ENCODE measurements at places on chromosomes 2 and 18.

GRCh38 chr2:173146590-173146989 is 70.9 kb downstream of the MAP3K20 start:
- DNase-seq: no peak

DNA sequence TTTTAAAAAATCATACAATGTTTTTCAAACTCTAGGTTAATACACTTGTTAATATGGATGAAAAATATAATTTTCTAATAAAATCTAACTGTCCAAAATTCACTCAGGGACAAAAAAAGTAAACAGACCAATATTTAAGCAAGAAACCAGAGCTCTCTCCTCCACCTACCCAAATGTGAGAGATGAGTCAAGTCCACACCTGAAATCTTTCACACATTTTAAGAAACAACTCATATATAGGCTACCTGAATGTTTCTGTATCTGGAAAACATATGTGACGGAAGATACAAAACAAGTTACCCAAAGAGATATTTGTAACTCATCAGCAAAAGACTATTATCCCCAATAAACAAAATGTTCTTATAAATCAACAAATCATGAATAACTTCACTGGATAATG is 20.2 kb downstream of the ZNF516 start:
- DNase-seq: no peak

GRCh38 chr2:146584316-146584715 is 1260.5 kb upstream of the ACVR2A start:
- no peak for DNase-seq

DNA sequence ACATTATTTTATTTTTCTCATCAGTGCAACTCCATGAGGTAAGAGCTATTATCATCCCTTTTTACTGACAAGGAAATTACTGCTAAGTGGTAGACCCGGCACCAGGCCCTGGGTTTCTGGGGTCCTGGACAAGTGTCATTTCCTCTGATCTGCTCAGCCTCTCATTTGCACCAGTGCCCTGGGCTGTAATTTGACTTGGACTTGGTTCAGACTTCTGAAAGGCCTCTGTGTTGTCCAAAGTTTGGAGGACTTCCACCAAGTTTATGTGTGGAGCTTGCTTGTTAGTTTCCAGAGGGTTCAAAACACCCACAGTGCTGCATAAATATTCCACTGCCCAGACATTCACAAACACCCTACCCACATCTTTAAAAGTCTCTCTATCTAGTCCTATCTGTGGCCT is 44.0 kb upstream of the PPP1CB start:
- DNase-seq: no peak
